GM13976 (cell line): ENCODE measurements at places on chromosomes 3 and 15.

DNA sequence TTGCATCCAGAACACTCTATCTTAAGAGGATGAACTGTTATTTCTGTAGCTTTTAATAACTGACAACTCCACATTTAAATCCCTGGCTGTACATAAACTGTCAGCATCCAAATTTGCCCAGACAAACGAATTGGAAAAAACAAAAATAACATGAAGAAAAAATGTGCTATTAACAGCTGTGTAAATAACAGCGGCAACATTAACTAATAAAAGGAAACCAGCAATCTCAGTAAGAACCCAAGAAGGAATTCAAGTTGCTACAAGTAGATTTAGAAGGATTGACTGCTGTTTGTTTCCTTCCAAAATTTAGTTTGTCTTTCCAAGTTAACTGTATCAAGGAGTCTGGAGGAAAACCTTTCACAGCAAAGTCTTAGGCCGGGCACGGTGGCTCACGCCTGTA, 550.6 kb upstream of the MDFIC2 start:
- DNase-seq: no peak

DNA sequence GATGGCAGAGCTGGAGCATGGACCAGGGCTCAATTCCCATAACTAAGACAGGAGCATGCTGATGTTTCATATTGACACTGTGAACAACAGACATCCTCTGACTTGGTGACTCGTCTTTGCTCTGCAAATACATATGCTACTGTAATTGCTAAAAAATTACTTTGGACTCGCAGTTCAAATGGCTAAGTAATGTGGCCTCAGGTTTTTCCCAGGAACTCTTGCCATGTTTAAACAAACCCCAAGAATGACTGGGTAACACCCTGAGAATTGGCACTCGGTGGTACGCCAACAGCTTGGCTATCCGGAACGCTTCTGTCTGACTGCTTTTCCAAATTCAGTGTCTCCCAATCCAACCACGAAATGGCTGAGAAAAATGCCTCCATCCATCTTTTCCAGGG, 456.7 kb upstream of the THBS1 start:
- no peak for DNase-seq

DNA sequence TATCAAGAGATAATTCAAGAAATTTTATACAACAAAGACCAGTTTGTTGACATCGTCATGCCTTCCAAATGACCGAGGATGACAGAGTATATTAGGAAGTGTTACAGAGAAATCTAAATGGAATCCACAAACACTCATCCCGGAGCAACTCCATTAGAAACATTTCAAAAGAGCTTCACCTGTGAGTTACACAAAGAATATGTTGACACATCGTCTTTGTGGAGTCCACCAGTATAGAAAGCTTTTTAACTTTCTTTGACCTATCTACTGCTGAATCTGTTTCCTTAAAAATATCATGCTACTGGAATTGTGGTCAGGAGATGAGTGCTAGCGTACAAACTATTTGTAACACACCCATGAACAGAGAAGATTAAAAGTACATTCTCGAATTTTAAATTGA, 130.4 kb downstream of the SUCLG2 start:
- DNase-seq: no peak

DNA sequence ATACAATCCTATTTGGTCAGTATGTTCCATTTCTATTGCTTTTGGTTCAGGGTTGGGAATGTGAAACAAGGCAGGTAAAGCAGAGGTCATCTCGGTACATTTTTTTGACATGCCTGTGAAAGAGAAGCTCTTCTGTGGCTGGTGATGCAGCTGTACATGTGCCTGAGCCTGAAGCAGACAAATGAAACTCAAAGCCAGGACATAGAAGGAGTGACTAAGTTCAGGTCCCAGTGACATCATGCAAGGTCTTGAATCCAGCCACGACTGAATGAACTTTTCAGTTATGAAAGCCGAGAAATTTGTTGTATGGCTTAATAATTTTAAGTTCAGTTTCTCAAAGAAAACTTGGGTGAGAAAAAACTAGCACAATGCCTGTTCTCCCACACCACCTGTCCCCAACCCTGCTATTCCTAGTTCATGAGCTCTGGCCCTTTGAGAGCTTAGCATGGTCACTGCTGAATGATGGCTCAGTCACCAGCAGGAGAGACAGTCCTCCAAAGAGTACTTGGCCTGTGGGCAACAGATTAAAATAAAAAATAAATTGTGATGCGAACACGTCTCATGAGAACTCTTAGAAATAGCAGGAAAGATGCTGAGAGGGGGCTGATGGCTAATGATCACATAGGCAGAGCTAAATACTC, 600.2 kb upstream of the GRM7 start:
- DNase-seq: peak; percentile 31

DNA sequence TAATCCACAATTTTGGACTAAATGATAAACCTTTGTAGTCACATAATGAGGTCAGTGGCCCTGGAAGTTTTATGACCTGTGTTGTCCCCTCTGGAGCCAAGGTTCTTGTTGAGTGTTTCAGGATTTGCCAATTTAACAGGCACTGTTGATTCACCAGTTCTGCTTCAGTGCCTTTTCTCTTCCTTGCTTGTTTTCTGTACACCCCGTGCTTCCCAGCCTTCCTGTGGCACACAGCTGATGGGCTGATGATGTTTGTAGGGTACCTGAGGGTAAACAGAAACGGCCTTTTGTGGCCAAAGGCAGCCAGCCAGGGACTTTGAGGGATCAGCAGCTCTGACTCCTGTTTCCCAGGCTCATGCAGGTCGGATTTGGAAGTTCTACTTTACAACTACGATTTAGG, 13.3 kb downstream of the GYG1 start:
- DNase-seq: no peak

- DNase-seq: peak; percentile 73
These were observed 1.2 kb downstream of the MECOM start for GRCh38 chr3:169662132-169662842.

DNA sequence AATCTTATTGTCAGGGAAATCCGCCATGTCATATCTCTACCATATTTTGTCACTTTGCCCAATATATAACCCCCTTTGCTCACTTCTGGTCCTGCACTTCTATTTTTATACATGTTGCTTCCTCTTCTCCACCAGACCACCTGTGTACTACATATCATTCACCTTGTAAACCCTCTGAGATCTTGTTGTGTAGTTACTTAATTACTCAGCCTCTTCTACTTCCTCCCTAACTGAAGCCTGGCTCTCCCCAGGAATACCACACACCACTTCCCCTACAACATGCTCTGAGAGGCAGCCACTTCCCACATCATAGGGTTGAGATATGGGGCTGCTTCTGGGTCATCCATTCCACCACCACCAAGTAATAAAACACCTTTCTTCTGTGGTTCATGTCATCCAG, 10.0 kb downstream of the HEXA start:
- peak; percentile 64 for DNase-seq

DNA sequence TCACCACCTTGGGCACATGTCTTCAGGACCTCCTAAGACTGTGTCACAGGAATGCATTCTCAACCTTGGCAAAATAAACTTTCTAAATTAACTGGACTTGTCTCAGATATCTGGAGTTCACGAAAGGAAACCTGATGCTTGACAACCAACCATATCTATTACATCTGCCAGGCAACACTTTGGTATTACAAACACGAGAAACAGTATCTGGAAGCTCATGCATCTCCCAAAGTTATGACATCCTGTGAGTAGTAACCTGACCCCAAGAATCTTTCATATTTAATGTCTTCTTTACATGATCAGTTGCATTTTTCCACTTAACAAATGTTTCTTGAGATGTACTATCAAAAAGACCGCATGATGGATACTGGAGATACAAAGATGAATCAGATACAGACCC, 465.3 kb upstream of the AGTR1 start:
- no peak for DNase-seq

GRCh38 chr3:100776097-100776729, 66.9 kb downstream of the TFG start:
- no peak for DNase-seq

DNA sequence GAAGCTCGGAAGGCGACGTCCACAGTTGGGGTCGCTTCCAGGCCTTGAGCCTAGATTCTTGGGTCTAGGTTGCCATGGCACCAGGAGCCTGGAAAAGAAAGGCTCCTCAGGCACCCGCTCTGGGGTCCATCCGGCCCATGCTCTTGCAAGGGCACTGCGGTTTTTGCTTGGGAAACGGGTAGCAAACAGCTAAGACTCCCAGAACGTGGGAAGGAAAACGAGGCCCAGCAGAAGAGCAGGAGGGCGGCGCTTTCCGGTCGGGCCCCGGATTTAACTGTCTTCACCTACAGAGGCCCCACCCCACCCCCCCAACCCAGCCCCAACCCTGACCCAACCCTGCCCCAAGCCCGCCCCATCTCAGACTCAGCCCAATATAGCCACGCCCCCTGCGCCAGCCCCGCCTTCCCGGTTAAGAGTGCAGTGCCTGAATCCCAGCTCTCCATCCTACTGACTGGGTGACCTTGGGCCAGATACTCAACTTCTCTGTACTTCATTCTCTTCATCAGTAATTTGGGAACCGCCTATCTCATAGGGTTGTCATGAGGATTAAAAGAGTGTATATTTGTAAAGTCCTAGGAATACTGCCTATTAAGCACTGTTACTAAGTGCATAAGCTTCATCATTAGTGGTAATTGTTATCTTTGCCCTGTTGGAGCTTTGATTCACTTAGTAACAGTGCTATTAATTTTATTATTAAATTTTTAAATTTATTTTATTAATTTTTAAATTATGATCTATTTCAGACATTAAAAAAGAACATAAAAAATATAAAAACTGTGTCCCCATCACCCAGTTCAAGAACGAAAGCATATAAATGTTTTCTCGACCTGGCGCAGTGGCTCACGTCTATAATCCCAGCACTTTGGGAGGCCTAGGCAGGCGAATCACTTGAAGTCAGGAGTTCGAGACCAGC, 28.4 kb upstream of the SMAD6 start:
- DNase-seq: peak; percentile 43

GRCh38 chr3:177341736-177342419, 144.6 kb upstream of the TBL1XR1 start:
- DNase-seq: no peak

DNA sequence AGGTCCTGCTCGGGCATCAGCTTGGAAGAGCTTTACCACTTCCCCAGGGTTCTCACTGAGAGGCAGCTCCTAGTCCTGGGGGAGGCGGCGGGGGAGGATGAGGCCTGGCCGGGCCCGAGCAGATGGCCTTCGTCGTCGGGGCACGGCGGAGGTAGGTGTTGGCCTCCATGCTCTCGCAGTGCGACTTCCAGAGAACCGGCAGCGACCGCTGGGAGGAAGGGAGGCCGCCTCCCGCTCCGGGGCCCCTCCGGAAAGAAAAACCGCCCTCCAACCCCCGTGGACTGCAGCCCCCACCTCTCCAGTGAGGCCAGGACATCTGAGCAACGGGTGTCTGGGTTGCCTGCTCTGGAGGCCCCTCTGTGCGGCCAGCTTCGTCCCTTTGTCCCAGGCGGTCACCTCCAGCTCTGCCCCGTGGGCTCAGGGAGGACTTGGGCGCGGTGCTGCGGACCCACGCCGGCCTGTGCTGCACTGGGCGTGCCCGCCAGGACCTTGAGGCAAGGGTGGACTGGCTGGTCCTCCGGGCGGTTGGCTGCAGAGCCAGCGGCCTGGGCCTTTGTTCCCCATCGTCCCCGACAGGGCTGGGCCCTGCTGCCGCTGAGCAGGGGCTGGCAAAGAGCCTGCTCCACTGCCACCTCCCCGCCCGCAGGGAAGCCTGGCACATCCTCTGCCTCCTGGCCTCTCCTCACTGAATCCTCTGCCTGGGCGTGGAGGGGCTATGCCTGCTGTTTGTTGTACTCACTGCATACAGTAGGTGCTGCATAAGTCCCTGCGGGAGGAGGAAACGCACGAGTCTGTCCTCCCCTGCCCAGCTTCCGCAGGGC, 13.6 kb upstream of the GP9 start:
- DNase-seq: no peak

- no peak for DNase-seq
These were observed 4.0 kb downstream of the EPHB3 start for GRCh38 chr3:184565421-184566211.

- peak; percentile 43 for DNase-seq
These were observed 97.7 kb upstream of the ATP2B2 start for GRCh38 chr3:10602769-10603768.

- DNase-seq: peak; percentile 76
These were observed 39.7 kb downstream of the SPATA12 start for GRCh38 chr3:57100046-57100695.

- no peak for DNase-seq
These were observed 95.5 kb downstream of the CHST2 start for GRCh38 chr3:143215059-143215458.

DNA sequence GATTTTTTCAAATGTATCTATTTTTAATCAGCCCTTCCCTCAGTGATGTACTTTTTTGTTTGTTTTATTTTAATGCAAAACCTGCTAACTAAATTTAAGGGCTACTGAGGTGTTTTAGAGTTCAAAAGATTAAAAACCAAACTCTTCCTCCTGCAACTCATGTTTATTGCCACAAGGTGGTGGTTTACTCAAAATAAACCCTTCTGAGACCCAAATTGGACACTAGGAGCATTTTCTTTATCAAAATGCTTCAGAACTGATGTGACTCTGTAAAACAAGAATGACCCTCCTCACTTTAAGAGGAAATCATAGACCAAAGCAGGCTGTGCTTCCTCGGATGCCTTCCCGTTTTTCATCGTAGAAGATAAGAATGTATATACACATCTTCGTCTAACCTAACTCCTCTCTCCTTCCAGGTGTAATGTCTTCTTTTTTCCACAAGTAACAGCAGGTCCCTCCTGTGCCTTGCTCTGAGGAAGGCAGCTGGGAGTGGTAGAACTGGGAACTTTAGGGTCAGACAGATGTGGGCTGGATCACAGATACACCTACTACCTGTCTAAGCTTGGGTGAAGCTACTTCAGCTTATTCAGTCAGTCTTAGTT, 2.9 kb upstream of the NME9 start:
- peak; percentile 59 for DNase-seq

DNA sequence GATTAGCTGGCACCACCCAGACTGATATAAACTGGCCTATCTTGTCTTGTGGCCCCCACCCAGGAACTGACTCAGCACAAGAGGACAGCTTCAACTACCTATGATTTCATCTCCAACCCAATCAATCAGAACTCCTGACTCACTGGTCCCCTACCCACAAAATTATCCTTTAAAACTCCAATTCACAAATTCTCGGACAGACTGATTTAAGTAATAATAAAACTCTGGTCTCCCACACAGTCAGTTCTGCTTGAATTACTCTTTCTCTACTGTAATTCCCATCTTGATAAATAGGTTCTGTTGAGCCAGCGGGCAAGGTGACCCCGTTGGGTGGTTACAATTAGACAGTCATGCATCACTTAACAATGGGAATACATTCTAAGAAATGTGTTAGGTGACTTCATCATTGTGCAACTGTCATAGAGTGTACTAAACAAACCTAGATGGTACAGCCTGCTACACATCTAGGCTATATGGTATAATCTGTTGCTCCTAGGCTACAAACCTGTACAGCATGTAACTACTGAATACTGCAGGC, 48.1 kb upstream of the MAP4 start:
- DNase-seq: no peak
